ENCODE measurements at places on chromosomes 13 and 19. TPM values are rescaled to one million over a fixed set of nuclear protein-coding genes. Genes with fewer than 3 reads are reported as not detected.

TSSK6 gene
- total RNA-seq, result 1.6 TPM

GRCh38 chr13:105365021-105365550 lies 1170.4 kb downstream of the EFNB2 start:
- DNase-seq, result no peak

GRCh38 chr13:54879036-54879435 lies 1850.4 kb downstream of the OLFM4 start:
- no peak for DNase-seq

GRCh38 chr13:91142572-91142971 lies 204.9 kb upstream of the MIR17HG start:
- DNase-seq, result no peak

DNA sequence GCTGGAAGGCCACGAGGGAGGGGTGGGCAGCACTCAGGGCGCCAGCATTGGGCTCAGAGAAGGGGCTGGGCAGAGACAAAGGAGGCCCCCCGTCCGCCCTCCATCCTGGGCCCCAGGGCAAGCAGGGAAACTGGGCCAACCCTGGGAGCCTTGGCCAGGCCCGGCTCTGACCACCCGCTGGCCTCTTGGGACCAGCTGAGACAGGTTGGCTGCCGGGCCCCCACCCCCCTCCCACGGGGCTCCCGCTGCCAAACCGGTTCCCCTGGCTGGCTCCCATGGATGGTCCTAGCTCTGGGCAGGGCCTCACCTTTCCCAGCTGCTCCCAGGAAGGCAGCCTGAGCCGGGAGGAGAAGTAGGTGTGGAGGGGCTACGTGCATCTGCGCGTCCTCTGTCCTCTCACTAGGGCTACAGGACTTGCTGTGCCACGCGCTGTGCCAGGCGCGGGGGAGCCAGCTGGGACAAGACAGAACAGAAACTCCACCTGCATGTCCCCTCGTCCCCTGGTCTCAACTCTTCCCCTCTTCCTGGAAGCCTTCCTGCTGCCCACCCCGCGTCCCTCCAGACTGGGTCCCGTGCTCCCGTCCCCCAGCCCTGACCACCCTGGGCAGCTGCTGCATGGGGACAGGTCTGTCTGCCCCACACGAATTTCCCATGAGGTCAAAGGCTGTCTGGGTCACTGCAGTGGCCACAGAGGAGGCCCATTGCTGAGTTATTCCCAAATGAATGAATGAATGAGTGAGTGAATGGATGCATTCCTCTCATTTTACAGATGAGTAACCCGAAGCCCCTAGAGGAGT lies 29.1 kb upstream of the NCCRP1 start:
- peak; percentile 63 for DNase-seq

- no peak for DNase-seq
These were observed 42.2 kb upstream of the EPHX3 start for GRCh38 chr19:15274477-15274876.

DNA sequence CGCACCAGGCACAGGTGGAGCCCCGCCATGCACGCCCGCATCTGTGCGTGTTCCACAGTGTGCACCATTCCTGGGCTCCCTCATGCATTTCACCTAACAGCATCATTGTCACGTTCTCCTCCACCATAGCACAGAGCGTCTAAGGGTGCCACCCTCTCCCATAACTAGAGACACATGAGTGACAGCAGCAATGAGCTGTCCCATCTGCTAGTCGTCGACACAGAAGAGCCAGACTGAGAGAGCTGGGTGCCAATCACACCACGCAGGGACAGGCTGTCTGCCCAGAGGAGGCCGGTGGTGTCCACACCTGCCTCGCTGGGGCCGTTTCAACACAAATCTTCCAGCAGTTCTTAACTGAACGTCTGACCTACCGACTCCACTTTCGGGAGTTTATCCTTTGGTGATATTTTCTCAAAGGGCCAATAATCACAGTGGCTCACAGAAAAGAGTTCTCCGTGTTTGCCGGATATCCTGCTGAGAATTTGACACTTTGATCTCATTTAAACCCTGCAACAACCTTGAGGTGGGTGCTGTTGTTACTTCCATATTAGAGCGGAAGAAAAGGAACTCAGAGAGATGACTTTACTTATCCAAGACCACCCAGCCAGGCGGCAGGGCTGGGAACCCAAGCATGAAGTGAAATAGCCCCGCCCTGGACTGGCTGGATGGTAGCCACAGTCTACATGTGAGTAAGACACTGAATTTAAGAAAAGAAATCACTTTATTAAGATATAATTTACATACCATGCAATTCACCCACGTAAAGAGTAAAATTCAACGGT lies 16.2 kb downstream of the CLEC11A start:
- DNase-seq, result no peak

- DNase-seq, result peak; percentile 73
These were observed 3.7 kb downstream of the KCNC3 start for GRCh38 chr19:50325310-50326100.

- no peak for DNase-seq
These were observed 22.5 kb upstream of the ZNF429 start for GRCh38 chr19:21482863-21483276.

GRCh38 chr19:33622809-33623511 lies 1.2 kb downstream of the CHST8 start:
- no peak for DNase-seq

ZNF98 gene
- total RNA-seq, result not detected

DNA sequence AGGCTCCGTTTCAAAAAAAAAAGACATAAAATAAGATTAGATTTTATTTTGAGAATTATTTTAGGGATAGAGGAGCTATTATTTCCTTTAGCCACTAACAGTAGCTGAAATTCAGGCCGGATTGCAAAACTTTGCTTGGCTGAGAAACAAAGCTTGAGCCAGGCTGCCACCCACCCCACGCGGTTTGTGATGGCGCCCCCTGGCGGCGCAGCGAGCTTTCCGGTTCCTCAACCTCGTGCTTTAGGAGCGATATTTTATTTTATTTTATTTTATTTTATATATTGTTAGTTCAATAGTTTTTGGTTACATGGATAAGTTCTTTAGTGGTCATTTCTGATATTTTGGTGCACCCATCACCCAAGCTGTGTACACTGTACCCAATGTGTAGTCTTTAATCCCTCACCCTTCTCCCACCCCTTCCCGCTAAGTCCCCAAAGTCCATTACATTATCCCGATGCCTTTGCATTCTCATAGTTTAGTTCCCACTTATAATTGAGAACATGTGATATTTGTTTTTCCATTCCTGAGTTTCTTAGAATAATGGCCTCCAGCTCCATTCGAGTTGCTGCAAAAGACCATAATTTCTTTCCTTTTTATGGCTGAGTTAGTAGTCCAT lies 19.8 kb upstream of the CEACAM4 start:
- DNase-seq, result no peak

FFAR1 gene
- total RNA-seq, result not detected

GRCh38 chr13:27183561-27184147 lies 12.0 kb upstream of the USP12 start:
- DNase-seq, result no peak

CHERP gene
- total RNA-seq, result 32.1 TPM

OXGR1 gene
- 2.3 TPM for total RNA-seq

IGFL3 gene
- total RNA-seq, result not detected

CYP4F8 gene
- not detected for total RNA-seq

DNA sequence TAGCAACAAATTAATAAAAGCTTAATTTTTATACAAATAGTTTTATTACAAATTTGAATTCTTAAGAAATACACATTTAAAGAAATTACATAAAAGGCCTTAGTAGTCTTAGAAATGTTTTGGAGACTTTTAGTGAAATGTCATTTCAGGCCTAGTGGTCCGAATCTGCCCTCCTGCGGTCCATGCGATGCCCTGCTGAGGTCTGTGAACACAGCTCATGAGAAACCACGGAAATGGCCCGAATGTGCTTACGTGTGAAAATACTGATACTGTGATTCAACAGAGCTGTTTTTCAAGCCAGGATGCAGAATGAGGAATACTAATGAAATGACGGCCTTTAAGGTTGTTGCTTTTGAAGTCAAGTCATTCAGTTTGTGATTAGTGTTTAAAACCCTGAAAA lies 157.9 kb downstream of the COL4A1 start:
- DNase-seq, result no peak

B3GNT8 gene
- 94.9 TPM for total RNA-seq

- peak; percentile 38 for DNase-seq
These were observed 11.5 kb downstream of the FAM187B start for GRCh38 chr19:35216833-35217648.

- no peak for DNase-seq
These were observed 12.5 kb downstream of the PROSER1 start for GRCh38 chr13:39025433-39025839.

- DNase-seq, result no peak
These were observed 610.4 kb upstream of the SLITRK6 start for GRCh38 chr13:86409466-86410241.

KIR3DL2 gene
- 0.15 TPM for total RNA-seq

DNA sequence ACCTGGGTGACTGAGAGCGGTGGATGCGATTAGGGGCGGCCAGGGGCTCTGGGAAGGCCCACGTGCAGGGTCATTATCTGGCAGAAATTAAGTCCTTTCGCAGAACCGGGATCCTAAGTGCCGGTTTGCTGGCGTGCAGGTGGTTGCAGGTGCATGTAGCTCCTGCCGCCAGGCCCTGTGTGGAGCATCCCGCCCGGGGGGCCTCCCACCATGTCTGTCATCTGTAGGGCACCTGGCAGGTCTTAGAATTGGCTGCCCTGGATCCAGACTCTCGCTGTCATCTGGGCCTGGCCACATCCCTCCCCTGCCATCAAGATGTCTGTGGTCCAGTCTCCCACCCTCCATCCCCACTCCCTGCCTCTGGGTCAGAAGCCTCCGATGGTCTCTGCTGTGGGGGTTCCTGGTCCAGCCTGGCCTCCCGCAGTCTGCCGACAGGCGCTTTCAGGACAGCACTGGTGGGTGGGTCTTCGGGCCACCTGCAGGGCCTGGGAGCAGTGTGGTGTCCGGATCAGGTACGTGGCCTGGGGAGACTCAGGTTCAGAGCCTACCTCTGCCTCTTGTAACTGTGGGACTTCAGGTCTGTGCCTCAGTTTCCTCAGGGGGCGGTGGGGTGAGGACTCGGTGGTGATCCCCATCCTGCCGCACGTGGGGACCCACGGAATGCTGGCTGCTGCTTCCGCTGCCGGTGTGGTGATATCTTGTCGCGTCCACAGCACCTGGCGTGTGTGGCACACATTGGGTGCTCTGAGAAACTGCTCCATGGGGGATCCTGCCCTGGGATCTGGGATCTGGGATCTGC lies 5.4 kb downstream of the GNA11 start:
- no peak for DNase-seq

- peak; percentile 70 for DNase-seq
These were observed 705 bp downstream of the STXBP2 start for GRCh38 chr19:7637374-7638256.

- no peak for DNase-seq
These were observed 78.2 kb upstream of the TNFSF11 start for GRCh38 chr13:42495751-42496150.

GRCh38 chr13:50589139-50589538 lies 254.4 kb downstream of the DLEU7 start:
- no peak for DNase-seq

GRCh38 chr13:111114362-111115060 lies 599 bp upstream of the ARHGEF7 start:
- peak; percentile 15 for DNase-seq

NMRK2 gene
- not detected for total RNA-seq

CAMSAP3 gene
- total RNA-seq, result 52.4 TPM

NXNL1 gene
- total RNA-seq, result not detected

DNA sequence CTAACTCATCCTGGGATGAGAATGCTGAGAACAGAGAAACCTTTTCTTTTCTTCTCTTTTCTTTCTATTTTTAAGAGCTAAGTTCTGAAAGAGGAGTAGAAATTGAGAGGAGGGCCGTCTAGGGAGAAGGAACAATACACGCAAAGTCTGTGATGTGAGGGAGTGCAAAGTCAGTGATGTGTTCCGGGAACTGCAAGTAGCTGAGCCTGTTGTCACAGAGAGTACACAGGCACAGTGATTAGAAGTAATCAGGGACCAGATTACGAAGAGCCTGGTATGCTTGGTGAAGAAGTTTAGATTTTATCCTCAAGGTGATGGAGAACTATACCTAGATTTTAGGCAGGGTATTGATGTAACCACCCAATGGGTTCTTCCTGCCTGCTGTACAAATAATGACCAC lies 32.0 kb upstream of the CXCL17 start:
- DNase-seq, result no peak

ZNF813 gene
- 4.2 TPM for total RNA-seq

GRCh38 chr13:21079761-21080592 lies 18.6 kb upstream of the LATS2 start:
- DNase-seq, result no peak

UBA52 gene
- total RNA-seq, result 798 TPM

DNA sequence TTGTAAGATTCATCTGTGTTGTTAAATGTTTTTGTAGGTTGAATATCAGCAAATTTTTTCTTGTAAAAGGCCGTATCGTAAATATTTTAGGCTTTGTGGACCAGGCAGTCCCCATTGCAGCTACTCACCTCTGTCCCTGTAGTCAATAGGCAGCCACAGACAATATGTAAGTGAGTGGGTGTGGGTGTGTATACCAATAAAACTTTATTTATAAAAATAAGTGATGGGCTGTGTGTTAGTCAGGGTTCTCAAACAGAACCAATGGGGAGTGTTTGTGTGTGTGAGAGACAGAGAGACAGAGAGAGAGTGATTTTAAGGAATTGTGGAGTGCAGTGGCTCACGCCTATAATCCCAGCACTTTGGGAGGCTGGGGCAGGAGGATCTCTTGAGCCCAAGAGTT lies 37.6 kb upstream of the NFIC start:
- DNase-seq, result no peak

KASH5 gene
- not detected for total RNA-seq

DNA sequence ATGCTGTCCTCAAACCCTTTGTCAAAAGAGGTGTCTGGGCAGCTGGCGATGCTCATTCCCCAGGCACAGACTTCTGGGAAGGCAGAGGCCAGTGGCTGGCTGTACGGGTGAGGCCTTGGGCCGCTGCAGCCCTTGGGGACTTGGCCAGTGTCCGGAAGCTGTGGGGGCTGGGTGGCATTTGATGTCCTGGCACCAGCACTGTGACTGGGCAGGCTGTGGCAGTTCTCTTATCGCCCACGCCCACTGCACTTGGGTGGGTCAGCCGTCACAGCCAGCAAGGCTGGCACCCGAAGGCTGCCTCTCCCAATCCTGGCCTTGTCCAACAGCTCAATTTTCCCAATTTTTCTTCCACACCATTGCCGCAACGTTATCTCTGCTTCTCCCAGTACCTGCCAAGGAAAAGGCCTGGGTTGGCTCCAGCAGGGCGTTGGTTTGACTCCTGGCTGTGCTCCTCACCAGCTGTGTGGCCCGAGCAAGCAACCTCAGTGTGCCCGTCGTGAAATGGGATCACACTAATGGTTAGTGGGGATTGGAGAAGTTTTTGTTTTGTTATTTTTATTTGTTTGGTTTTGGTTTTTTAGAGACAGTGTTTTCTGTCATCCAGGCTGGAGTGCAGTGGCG lies 12.7 kb upstream of the SLC44A2 start:
- peak; percentile 53 for DNase-seq

GRCh38 chr13:94112227-94112626 lies 367.3 kb downstream of the DCT start:
- peak; percentile 6 for DNase-seq

- DNase-seq, result no peak
These were observed 463 bp upstream of the POMP start for GRCh38 chr13:28658539-28658795.

DNA sequence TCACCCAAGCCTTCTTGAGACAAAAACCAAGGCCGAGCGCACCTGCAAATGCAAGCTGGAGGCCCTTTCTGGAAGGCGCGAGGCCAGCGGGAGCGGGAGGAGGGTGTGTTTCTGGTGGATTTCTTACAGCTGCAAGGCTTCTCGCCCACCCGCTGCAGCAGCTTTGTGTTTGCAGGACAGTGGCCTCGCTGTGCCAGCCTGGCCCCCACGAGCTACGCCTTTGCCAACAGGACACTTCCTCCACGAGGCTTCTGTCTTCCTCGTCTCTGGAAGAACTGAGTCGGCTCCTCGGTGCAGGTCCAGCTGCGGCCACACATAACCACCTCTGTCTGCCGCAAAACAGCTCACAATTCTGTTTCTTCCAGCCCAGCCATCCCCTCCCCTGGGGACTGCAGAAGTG lies 10.1 kb downstream of the ATCAY start:
- DNase-seq, result no peak

Data from left colon (tissue), 2 donors.